ENCODE measurements at places on chromosomes 5 and 9.

DNA sequence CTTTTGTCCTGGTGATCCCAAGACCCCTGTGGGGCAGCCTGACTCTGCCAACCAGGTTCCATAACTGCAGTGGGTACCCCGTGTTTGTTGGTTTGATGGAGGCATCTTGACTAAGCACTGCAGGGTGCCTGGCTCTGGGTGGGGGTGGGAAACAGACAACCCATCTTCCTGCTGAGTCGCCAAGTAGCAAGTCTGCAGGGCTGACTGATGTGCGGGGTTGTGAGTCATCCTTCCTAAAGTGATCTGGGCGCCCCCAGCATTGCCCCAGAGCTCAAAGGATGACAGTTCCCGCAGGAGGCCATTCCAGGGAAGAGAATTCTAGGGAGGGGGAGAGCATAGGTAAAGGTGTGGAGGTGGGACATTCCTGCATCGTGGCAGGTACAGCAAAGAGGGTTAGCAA lies 23.5 kb downstream of the DAB2IP start:
- DNase-seq: peak; percentile 65

DNA sequence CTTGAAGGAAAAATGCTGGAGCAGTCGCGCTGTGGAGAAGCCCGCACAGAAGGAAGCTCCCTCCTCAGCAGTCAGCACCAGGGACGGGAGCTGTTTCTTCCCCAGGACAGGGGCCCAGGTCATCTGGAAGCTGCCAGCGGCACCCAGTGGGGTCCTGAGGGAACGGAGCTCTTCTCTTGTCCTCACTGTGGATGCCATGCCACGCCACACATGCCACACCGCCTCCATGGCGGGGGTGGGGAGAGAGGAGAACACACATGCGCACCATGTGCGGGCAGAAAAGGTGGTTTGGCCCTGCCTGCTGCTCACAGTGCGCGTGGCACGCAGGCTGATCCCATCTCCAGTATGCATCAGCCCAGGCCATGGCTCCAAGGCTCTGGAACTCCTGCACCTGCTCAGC lies 41.7 kb upstream of the ZNF354B start:
- DNase-seq: no peak

DNA sequence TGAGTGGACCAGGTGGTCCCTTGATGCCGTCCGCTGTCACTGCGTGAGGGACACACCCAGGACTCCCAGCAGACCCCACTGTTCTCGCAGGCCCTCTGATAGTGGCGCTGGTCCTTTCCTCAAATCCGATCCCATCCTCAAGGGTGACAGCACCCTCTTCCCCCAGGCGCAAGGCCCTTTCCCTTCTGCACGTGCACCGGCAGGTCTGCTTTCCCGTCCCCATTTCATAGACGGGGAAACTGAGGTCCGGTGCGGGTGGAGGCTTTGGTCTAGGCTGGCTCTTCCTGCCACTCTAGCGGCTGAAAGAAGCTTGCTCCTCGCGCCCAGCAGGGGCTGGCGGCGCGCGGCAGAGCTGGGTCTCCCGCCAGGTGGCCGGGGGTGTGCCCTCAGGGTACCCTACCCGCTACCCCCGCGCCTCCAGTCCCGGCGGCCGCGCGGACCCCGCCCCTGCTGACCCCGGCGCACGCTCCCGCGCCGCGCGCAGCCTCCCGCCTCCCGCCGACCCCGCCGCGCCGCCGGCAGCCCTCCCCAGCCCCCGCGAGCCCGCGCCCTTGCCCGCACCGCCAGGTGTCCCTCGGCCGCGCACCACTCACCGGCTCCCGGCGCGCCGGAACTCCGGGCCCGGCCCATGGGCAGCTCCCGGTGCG lies 453 bp downstream of the RASGEF1C start:
- no peak for DNase-seq

DNA sequence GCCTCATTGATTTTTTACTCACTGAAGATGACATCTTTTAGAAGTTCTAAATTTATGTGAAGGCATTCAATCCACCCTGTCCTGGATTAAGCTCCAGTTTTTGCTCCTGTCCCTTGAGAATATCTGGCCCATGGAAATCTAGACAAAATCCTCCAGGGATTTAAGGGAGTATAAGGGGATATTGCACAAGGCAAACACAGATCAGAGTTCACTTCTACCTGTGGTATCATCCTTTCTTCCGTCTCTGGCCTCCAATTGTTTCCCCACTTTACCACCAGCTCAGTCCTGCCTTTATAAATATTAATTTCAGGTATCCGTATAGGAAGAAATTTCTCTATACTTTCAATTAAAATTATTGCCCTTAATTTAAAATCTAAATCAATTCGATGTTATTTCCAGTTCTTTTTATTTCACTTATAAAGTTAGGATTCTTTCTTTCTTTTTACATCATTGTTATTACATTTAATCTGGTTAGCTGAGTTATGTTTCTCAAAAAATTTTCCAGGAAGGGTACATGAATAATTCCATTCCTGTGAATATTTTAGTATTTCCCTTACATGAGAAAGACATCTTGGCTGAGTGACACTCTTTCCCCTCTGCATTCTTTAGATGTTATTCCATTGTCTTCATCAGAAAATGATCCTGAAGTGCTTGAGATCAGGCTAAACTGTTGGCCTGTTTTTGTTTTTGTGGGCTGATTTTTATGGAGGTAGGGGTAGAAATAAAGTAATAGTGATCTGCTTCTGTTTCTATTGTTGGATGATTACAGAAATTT lies 194.3 kb upstream of the MAP3K1 start:
- no peak for DNase-seq

Measured in fibroblast of mammary gland (primary cell).